ENCODE measurements at places on chromosomes 11 and 22.

DNA sequence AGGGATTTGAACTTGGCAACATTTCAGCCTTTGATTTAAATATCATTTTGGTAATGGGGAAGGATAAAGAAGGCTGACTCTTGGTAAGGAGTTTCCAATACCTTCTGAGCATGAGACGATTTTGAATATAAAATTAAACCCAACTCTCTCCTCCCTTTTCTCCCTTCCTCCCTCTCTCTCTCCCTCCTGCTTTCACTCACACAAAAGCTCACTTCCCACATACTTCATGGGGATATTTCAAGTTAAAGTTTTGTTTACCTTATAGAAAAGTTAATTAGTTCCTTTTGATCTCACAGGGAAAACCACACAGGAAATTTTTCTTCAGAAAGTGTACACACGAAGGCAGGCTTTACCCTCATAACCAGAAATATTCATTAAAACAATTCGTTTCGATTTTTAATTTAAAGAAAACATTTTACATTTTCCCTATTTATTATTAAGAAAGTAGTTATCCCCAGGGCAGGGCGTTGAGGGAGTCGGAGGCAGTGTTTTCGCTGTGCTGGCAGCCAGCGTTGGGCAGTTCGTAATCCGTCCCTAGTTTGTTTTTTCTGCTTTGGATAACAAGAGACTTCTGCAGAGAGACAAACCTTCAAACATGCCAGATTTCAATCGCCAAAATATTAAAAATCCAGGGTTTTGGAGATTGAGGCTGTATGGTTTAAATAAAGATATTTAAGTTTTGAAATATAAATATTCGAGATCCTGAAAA lies 25.3 kb upstream of the ALX4 start:
- no peak for DNase-seq

DNA sequence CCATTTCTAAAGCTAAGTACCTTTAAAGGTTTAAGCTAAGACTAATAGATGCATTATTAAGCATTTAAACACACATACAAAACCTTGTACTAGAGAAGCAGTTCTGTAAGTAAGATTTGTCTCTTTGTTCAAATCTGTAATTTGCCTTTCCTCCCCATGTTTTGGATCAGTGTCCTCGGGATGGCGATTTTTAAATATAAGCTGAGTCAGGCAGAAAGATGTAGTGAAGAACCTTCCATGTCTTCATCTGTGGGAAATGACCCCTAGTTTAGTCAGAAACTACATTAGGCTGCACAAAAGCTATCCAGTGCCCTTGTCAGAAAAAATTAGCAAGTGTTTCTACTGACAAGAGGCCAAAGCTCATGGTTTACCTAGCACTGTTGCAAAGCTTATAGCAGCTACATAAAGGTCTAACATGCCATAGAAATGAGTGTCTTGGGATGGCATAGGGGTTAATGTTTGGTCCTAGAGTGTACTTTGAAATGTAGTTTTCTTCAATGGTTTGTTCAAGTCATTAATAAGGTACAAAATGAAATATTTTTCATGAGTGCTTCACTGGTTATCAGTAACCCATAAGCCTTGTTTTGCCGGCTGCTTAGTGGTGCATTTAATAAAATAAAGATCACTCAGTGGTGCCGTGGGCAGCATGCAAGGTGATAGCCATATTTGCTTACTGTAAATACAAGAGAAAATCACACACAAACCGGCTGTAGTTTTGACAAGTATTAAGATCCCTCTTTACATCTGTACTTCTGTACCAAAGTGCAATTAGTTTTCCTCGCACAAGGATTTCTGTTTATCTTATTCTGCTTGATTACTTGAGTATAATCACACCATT lies 139.8 kb downstream of the ELP4 start:
- DNase-seq, result no peak

- no peak for DNase-seq
Observed at GRCh38 chr22:31566484-31566883, 70.1 kb downstream of the SFI1 start.

GRCh38 chr22:46916886-46917770 lies 154.7 kb downstream of the TBC1D22A start:
- DNase-seq, result no peak

- DNase-seq, result no peak
Observed at GRCh38 chr11:67493548-67494370, 10.9 kb downstream of the AIP start.

DNA sequence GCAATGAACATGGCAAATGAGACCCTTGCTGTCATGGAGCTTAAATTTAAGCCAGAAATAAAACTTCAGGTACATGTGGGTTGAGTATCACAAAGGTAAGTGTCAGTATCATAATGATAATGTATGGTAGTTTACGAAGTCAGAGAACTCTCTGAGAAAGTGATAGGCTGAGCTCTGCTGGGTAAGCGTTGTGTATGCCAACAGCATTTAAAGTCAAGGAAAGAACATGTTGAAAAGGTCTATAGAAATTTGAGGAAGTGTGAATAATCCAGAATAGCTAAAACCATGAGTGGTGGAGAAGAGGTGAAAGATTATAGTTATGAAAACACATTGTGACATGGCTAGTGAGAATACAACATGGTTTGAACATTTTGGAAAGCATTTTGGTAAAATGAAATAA lies 17.4 kb upstream of the CTSC start:
- DNase-seq, result no peak

DNA sequence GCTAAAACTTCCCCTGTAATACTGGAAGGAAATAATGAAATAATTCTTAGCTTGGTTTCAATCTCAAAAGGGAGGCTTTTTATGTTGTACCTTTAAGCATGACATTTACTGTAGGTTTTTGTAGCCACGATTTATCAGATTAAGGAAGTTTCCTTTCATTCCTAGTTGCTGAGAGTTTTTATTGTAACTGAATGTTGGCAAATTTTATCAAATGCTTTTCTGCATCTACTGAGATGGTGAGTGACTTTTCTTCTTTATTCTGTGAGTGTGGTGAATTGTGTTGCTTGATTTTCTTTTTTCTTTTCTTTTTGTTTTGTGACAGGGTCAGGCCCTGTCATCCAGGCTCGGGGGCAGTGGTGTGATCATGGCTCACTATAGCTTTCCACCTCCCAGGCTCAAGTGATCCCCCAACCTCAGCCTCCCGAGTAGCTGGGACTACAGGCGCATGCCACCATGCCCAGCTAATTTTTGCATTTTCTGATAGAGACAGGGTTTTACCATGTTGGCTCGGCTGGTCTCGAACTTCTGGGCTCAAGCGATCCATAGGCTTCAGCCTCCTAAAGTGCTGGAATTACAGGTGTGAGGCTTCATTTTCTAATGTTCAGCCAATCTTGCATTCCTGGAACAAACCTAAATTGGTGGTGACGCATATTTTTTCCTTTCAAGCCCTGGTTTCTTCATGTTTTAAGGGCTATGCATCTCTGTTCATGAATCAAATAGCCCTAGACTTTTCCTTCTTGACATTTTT lies 26.2 kb downstream of the SUSD2 start:
- no peak for DNase-seq
